ENCODE measurements at places on chromosomes 3 and 15. TPM values are rescaled to one million over a fixed set of nuclear protein-coding genes. Genes with fewer than 3 reads are reported as not detected.

Gene TTC14
- total RNA-seq: 22.1 TPM

Gene DGKG
- 2.2 TPM for total RNA-seq

Gene SLCO2A1
- 1.2 TPM for total RNA-seq

Gene SKOR1
- total RNA-seq: under 0.01 TPM

Gene AMIGO3
- not detected for total RNA-seq

Gene TATDN2
- 12.1 TPM for total RNA-seq

Gene CRABP1
- not detected for total RNA-seq

Gene CIP2A
- total RNA-seq: 17.2 TPM

Gene MUC13
- not detected for total RNA-seq

Gene NME9
- not detected for total RNA-seq

Gene CCDC39
- total RNA-seq: under 0.01 TPM

Gene TGM5
- total RNA-seq: not detected

Gene LYZL4
- total RNA-seq: not detected

Gene FGF12
- total RNA-seq: 1.0 TPM

Gene COL6A5
- total RNA-seq: not detected

Gene RBMS3
- total RNA-seq: 23.1 TPM

Gene FGF7
- not detected for total RNA-seq

Gene BCL2A1
- 0.13 TPM for total RNA-seq

Gene PTPRG
- 6.7 TPM for total RNA-seq

Gene LRCH3
- total RNA-seq: 74.2 TPM

Gene CKMT1B
- not detected for total RNA-seq

Gene SLC12A1
- not detected for total RNA-seq

Gene SYNPR
- not detected for total RNA-seq

Gene DPH6
- 10.3 TPM for total RNA-seq

Gene SPINK8
- total RNA-seq: not detected

Gene CFAP100
- not detected for total RNA-seq

Gene DPPA2
- total RNA-seq: not detected

Gene PLEKHO2
- 57.4 TPM for total RNA-seq

Gene IL17RE
- 0.13 TPM for total RNA-seq

Gene MORC1
- not detected for total RNA-seq

Gene SLC22A13
- total RNA-seq: under 0.01 TPM

Gene IL12A
- total RNA-seq: not detected

Gene NOX5
- total RNA-seq: not detected

Gene GOLGA6L9
- total RNA-seq: 0.51 TPM

Gene PLIN1
- not detected for total RNA-seq

Gene PGBD4
- 1.1 TPM for total RNA-seq

Gene INKA1
- 13.6 TPM for total RNA-seq

Gene GAP43
- total RNA-seq: not detected

Gene CEP19
- 5.6 TPM for total RNA-seq

Gene EOMES
- not detected for total RNA-seq

Gene EXOG
- total RNA-seq: 6.7 TPM

Gene CLEC3B
- total RNA-seq: 0.26 TPM

Gene PLA2G4D
- not detected for total RNA-seq
